ENCODE measurements at places on chromosomes 2 and 18.

DNA sequence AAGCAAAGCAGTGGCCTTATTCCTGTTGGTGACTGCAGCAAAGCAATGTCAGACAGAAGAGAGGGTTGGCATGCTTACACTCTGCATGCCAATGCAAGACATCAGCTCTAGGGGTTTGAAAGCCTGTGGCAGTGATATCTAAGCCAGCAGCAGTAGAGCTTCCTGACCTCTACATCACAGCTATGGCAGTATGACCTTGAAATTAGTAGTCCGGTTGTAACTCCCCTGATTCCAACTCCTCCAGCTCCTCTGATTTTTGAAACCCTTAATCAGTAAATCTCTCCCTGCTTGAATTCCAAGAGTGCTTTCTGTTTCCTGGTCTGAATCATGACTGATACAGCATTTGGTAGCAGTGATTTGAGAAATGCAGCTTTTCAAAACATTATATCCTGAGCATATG, 60.0 kb upstream of the LRP1B start:
- no peak for DNase-seq

- DNase-seq, result no peak
Measured at GRCh38 chr2:237600205-237600846, 9.8 kb upstream of the RAB17 start.

DNA sequence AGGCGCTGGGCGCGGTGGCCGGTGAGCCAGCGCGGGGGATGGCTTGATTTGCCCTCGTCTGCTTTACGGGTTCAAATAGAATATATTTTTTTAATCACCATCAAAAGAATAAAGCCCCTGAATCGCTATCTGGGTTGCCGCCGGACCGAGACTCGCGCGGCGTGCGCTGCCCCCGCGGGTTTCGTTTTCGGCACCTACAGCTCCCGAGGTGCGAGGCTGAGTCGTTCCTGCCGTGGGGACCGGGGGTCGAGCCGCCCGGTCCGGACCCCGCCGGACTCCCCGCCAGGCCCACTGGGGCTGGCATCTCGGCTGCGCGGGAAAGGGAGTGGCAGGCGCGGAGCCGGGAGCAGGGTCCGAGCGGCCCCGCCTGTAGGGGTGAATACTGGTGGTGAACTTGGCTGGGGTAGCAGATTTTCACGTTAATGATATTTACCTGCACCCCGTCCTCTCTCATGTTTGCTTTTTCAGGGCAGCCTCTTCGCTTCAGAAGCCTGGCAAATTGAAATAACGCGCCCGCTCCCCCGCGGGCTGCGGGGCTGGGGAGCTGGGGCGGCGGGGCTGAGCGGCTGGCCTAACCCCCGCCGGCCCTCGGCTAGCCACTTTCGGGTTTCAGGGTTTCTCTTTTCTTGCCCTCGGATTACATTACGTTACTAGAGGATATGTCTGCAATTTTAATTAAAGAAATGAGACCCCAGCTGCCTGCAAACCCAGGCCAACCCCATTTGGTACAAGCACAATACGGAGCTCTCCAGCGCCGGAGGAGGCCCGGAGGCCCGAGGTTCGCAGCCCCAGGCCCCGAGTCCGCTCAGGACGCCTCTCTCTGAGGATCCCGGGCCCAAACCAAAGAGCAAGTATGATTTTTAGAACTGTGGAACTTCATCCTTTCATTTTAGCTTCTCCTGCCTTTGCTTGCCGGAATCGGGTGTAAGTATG, 1.7 kb upstream of the CELF4 start:
- DNase-seq, result no peak

DNA sequence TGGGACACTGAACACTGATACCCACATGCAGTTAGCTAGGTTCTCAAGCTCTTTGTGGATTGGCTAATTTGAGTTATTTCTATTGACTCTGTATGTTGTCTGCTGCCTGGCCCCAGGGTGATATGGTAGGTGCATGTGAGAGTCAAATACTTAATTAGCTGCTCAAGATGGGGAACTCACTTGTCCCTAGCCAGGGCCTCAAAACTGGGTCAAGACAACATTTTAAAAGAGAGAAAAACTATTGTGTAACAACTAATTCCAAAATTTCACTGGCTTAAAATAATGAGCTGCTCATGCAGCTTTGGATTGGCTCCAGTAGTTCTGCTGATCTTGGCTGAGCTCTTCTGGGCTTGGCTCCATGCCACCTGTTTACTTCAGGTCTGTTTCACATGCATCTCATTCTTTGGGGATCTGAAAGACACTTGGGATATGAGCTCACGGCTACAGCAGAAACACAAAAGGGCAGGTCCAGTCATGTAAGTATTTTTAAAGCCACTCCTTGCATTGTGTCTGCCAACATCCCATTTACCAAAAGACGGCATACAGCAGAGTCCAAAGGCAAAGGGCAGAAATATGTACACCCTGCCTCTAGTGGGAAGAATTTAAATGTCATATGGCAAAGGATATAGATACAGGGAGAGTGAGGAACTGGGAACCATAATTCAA, 716.8 kb downstream of the SUCLG1 start:
- no peak for DNase-seq

- DNase-seq, result no peak
Measured at GRCh38 chr2:128344101-128344500, 25.4 kb upstream of the HS6ST1 start.

GRCh38 chr2:219832904-219833303, 205.5 kb downstream of the SLC4A3 start:
- no peak for DNase-seq

Data from NCI-H1048 (cell line).